Natural killer cell treated with Interleukin-12 subunit alpha and Interleukin-12 subunit beta and Interleukin-15 and Interleukin-18, amount 100 ng/mL, for 72 hours (primary cell): ENCODE measurements at places on chromosomes 4 and X.

- no peak for DNase-seq
Observed at GRCh38 chr4:68494688-68495087, 47.4 kb downstream of the TMPRSS11E start.

DNA sequence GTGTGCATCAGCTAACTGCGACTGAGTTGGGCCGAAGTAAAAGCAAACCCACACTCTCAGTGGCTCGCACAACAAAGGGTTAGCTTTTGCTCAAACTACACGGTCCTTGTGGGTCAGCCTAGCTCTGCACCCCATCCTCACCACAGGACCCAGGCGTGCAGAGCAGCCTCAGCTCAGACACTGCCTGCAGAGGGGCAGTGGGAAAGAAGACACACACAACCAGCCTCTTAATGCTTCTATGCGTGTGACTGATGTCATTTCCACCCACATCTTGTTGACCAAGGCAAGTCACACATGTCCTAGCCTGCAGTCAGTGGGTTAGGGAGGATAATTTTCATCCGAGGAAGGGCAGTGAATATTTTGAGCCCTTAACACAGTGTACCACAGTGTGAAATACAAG lies 40.5 kb downstream of the HMGB2 start:
- no peak for DNase-seq

DNA sequence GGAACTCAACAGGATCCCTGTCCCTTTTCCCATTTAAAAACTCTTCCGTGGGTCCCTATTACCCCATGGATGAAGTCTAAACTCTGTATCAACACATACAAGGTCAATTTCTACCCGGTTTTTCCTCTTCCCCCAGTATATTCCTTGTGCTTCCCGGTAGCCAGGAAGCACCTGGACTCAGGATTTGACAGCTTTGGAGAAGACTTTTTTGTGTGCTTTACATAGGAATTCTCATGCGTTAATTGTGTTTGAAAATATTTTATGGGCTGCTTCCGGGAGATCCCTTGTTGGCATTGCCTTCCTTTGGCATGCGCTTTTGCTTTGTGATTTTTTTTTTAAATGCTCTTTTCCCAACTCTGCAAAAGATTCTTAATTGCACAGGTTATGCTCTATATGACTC lies 7.2 kb downstream of the SMS start:
- no peak for DNase-seq

DNA sequence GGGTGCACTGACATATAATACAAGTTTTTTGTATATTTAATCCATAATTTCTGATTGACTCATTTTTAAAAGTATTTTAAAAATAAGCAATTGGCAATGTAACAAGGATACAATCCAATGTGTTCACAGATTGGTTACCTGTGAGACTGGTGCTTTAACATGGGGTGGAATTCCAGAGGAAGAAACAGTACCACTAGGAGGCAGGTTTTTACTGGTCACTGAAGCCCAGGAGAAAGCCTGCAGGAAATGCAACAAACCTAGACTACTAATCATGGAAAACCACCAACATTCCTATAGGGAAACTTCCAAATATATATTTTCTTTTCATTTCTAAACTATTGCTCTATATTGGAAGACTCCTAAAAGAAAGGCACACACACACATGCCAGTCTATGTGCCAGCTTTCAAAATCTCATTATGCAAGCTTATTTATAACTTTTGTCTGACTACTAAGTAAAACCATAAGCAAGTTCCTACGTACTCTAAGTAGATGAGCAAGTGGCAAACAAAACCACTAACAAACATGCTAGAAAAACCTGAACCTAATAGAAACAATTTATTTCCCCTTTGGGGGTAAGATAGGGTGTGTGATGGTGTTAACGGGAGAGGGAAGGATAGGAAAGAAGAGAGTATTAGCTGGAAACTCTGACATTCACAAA lies 19.2 kb downstream of the G3BP2 start:
- no peak for DNase-seq

- peak; percentile 53 for DNase-seq
Observed at GRCh38 chr4:2256781-2257191, 5.1 kb downstream of the MXD4 start.

- peak; percentile 85 for DNase-seq
Observed at GRCh38 chrX:15816886-15817285, 26.6 kb downstream of the ZRSR2 start.

GRCh38 chr4:76087007-76087769 lies 12.7 kb downstream of the ART3 start:
- DNase-seq, result no peak

DNA sequence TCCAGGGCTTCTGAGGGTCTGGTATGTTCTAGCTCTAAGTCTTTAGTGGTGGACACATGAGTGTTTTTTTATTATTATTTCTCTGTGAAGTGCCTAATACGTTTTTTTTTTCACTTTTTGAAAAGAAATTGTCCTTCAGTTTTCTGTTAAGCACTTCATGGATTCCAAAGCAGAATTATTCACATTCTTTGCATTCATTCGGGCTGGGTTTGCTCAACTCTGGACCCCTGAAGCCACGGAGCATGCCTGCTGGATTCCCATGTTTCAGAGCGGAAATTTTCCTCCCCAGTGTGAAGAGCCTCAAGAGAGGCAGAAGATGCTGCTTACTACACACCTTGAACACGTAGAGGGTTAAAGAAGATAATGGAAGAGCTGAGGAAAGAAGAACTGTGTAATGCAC lies 107.5 kb downstream of the EGF start:
- no peak for DNase-seq

DNA sequence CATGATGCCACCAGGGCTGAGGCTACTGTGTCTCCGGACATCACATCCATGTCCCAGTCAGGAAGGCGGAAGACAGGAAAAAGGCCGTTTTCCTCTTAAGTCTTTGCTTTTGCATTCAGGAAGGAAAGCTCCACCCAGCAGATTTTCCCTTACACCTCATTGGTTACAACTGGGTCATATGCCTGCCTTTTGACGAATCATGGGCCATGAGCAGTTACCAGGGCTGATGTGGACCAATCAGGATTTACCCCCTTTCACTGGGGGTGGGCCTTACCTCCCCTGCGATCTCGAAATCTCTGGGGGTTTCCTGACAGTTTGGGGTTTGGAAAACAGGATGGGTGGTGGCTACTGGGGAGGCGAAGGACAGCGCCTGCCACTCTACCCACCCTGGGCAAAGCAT lies 52.5 kb upstream of the GRPEL1 start:
- DNase-seq, result no peak

DNA sequence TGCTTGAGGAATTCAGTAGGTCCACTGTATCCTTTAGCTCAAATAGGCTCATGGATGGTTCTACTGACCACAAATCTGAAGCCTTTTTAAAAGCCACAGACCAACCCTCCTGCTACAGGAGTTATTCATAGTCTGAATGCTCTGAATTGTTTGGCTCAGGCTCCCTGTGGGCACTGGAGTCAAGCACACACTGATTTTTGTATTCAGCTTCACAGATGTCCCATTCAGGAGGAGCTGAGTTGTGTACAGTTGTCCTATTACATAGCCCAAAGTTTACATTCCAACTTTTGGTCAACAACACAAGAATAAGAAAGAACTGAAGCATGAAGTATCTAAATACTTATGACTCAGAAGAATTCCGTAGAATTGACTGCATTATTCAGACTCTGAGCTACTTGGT lies 243.9 kb downstream of the UNC5C start:
- DNase-seq, result no peak

DNA sequence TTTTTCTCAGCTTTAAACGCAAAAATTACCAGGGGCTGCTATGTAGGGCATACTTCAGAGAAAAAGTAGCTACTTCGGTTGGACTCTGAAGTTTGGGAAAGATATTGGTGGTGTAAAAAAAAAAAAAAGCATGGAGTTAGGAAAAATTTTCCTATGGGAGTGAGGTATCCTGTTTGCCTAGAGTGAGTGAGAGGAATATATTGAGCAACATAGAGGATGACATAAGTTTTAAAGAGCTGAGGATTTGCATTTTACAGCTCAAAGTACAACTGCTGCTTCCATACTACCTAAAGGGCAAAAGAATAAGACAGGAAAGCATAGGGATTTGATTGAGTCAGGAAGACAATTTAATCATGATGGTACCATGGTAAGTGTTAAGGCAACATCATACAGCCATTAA lies 7.3 kb downstream of the GPRASP1 start:
- no peak for DNase-seq

DNA sequence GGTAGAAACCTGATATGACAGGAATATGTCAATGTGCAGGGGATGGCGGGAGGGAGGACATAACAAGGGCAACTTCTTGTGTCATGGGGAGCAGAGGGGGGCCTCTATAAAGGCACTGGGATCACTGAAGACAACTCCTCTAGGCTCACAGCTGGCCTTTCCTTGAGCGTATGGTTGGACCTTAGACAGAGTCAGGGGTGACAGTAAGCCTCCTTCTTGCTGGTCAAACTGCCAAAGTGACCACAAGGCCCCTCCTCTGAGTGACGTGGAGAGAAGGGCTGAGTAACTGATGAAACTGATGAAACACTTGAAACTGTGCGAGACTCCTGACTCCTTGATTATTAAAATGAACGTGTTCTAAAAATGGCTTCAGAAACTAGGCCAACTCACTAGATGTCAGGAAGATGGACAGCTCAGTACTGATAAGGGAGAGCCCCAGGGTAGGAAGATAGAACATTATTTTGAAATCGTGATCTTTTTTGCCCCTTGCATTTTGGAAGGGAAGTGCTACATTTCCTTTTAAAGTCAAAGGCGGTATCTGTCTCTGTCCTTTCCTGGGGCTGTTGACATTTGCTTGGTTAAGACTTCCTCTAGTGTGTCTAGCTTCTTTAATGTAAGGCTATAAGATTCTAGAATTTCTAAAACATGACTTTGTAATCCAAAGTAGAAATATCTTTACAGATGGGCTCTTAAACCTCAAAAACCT lies 1.6 kb downstream of the RAB33A start:
- peak; percentile 84 for DNase-seq

GRCh38 chr4:165873298-165874071 lies 448 bp downstream of the TLL1 start:
- DNase-seq, result no peak

- no peak for DNase-seq
Observed at GRCh38 chrX:68651110-68651509, 3.6 kb downstream of the STARD8 start.

GRCh38 chr4:113471146-113471860 lies 290.2 kb downstream of the CAMK2D start:
- no peak for DNase-seq

GRCh38 chrX:53595266-53595810 lies 91.2 kb downstream of the HUWE1 start:
- no peak for DNase-seq

DNA sequence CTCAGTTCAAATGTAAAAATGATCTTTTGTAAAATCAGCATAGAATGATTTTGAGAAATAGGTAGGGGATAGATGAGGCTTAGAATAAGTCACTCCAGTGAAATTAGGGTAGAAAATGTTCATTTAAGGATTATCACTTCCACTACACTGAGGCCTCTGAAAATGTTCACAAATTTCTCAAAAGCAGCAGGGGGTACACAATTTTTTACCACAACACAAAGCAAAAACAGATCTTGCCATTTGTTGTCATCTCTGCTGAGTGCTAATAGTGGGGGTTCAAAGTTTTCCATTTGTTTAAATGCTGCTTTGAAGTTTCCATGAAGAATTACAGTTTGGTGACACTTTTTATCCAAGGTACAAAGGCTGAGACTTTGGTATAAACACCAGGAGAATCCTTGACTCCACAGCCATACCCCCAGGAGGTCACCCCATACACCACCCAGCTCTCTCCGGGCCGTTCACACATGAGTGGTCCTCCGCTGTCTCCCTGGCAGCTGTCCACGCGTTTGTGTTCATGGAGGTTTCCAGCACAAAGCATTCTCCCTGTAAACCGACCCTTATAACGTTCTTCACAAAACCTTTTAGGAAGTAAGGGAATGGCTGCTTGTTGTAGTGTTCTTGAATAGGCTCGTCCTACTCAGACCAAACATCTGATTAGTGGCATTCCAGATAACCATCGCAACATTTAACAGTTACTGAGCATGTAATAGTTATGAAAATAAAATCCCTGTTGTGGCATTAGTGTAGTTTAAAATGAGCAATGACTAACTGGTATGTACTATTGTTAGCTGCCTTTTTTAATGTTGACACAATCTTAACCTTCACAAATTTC lies 71.0 kb downstream of the PRSS12 start:
- no peak for DNase-seq
